Suppressor macrophage treated with lipopolysaccharide for 4 hours (primary cell): ENCODE measurements at places on chromosomes 3 and 15.

- no peak for DNase-seq
Observed at GRCh38 chr3:5874931-5875341, 687.4 kb downstream of the EDEM1 start.

DNA sequence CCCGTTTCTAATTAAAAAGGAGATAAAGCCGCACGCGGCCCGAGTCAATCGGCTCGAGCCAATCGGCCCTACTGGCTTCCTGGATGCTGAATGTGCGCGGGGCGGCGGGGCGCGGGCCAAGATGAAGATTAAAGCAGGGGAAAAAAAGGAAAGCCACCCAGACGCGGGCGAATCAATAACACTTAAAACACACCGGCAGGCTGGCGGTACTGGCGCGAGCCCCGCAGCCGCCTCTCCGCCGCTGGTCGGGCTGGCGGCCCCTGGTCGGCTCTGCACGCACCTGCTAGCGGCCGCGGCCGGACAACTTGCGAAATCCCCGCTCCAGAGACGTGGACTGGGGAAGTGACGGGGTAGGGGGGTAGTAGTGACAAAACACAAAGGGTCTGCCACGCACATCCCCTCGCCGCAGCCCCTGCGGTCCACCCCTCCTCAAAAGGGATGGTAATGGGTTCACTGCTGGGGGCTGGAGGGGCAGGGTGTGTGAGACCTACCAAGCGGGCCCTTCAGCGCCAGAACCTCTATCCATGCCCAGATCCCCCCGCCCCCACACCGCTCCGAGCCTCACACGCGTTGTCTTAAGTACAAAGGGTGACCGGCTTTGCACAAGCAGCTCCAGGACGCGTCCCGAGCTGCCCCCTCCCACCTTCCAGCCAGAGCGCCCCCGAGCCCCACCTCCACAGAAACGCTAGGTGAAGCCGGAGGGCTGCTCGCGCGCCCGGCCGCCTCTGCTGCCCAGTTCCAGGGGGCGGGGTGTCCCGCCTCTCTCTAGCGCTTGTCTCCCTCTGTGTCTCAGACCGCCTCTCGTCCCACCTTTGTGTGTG, 1.4 kb downstream of the WNT7A start:
- no peak for DNase-seq

GRCh38 chr3:17030438-17030837, 145.7 kb downstream of the PLCL2 start:
- DNase-seq = no peak

GRCh38 chr3:17432236-17432635, 310.2 kb downstream of the TBC1D5 start:
- no peak for DNase-seq

DNA sequence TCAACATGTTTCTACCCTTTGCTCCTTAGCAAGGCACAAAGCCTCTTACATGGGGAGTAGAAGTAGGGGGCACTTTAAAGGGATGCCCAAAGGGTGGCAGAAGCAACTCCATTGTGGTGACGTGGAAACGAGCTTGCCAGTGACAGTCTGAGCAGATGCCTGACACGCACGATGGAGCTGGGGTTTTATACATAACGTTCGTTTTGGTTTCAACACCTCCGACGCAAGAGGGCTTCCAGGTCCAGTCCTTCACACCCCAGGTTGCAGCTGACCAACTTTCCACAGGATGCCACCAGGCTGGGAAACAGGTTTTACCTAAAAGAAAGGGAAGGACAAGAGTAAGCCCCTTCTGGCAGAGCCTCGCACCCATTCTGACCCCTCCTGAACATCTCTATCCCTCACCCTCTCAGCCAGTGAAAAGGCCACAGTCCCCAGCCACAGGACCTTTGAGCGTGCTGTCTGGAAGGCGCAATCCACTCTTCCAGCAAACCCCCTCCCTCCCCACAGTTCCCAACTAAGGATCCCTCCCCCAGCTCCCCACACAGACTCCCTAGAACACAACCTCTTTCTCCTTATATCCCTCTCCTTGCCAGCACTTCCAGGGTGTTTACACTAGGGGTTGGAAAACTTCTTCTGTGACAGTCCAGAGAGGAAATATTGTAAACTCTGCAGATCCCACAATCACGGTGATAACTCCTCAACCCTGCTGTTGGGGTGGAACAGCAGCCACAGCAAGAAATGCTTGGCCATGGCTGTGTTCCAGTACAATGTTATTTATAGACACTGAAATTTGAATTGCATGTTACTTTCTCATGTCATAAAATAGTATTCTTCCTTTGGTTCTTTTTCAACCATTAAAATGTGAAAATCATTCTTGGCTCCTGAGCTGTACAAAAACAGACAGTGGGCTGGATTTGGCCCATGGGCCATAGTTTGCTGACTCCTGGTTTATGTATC, 36.2 kb downstream of the FAM174B start:
- DNase-seq = no peak

DNA sequence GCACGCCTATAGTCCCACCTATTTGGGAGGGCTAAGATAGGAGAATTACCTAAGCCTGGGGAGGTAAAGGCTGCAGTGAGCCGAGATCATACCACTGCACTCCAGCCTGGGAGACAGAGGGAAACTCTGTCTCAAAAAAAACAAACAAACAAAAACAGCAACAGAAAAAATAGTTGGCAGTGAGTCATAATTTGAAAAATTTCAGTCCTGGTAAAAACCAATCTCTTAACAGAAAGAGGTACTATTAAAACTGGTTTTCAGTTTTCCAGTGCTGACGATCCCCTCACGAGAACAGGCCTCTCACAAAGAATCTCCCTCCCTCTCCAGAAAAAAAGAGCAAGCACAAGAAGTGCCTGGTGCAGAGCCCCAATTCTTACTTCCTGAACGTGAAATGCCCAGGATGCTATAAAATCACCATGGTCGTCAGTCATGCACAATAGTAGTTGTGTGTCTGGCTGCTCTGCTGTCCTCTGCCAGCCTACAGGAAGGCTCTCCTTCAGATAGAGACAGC, 22.8 kb upstream of the MAP4 start:
- DNase-seq = no peak

DNA sequence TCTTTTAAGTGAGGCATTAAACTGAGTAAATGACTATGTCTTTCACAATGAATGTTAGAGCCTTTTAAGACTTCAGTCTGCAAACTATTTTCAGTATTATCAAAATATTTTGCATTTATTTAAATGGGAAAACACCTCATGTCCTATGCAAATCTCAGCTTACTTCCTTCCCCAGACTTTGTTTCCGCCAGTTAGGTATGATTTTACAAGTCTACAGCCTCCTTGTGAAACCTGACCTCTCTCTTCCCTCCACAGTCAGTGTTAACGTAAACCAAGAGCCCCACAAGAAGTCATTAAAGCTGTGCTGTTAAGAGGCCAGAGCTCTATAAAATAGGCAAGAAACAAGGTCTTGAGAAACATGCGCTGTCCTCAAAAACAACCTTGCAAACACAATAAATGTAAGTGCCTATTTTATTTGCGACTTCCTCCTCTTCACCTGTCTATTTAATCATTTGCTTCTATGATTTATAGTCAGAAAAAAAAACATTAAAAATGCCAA, 48.3 kb downstream of the PRTG start:
- no peak for DNase-seq

DNA sequence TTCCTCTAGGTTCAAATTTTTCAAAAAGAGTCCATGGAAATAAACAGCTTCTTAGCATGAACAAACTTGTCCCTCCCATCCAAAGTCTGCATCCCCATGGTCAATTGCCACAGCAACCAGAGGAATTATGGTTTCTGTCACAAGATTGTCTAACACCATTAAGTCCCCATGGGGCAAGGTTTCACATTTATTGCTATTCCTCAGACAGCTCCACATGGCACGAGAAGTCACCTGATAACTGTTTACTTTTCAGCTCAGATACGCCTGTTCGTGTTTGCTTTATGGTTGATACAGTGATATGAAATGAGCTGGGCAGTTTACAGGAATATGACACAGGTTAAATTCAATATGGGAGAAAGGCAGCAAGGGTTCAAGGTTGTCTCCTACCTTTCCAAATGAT, 37.9 kb upstream of the MUC13 start:
- DNase-seq = no peak

- no peak for DNase-seq
Observed at GRCh38 chr3:188397766-188398705, 244.1 kb downstream of the LPP start.

- DNase-seq = no peak
Observed at GRCh38 chr3:13890377-13891016, 10.6 kb upstream of the WNT7A start.

DNA sequence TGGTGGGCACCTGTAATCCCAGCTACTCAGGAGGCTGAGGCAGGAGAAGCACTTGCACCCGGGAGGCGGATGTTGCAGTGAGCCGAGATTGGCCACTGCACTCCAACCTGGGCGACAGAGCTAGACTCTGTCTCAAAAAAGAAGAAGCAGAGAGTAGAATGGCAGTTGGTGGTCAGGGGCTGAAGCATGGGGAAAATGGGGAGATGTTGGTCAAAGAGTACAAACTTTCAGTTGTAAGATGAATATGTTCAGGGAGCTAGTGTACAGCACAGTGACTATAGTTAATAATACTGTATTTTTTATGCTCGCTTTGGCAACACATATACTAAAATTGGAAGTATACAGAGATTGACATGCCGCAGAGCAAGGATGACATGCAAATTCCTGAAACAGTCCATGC, 41.5 kb downstream of the PCNP start:
- DNase-seq = no peak

DNA sequence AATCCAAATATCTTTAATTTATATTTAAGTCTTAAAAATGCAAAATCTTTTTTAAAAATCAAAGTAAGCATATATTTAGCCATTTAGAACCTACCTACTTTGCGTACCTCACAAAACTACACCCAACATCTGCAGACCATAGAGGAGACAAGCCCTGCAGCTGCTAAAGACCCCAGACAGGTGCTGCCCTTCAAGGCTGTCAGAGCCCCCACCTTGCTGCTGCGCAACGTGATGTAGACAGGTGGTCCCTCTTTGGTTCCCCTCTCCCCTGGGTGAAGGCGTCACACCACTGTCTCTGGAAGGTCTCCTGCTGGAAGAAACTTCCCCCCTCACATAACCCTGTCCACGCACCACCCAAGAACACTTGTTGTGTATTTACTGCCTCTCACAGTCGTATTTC, 204.5 kb downstream of the ARRDC4 start:
- DNase-seq = no peak

GRCh38 chr3:37743974-37744373, 117.7 kb upstream of the CTDSPL start:
- DNase-seq = no peak

DNA sequence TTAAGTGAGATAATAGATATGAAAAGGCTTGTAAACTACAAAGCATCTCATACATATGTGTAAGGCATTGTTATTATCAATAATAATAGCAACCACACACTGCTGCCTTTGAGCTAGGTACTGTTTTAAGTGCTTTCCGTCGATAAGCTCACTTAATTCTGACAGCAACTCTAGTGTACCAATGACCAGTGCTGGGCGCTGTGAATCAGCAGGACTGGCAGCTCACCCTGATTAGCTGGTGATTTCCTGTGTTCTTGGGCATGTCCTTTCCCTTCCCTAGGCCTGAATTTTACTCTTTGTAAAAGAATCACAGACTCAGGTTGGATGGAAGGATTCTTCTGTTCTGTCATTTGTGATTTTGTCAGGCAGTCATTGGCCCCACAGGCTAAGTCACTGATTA, 215.6 kb downstream of the LPP start:
- DNase-seq = no peak

- DNase-seq = no peak
Observed at GRCh38 chr15:99453637-99454030, 112.2 kb upstream of the MEF2A start.
